ENCODE measurements at places on chromosomes 1 and 21.

DNA sequence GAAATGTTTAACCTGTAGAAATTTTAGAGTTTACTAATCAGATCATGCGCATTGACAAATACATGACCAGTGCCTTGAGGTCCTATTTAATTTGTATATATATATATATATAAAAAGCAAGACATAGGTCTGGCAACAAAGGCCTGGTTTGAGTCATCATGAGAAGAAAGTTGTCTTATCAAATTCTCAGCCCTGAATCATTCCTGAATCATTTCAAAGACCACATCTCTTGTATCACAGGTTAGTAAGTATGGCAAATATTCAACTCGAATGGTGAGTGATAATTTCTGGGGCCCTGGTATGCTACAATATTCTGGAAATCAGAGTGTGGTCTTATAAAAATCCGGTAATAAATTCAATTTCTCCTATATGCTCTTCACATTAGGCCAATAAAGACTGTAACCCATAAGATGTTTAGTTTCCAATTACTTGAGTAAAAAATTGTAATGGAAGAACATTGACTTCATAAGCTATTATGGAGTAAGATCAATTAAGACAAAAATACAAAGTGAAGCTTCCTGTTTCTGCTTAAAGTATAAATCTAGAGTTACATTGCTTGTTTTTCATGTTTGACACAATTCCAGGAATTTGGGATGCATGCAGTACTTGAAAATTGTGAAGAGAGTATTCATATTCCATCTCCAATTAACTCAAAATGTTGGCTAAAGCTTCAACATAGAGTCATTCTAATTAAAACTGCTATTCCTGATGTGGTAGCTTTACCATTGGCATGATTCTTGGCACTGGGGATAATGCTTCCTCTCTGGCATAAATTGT, 309.4 kb downstream of the BRINP3 start:
- DNase-seq, result no peak

DNA sequence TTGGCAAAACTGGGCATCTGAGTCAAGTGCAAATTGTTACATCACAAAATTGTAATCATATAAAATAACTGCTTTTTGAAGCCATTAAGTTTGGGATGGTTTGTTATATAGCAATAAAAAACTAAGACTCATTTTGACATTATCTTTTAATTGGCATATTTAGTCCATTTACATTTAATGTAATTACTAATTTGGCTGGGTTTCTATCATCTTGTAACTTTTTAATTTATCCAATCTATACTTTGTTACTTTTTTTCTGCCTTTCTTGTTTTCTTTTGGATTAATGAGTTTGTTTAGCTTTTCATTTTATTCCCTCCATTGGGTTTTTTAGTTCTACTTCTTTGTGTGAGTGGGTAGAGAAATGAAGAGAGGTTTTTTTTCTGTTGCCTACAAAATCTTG, 76.3 kb downstream of the DRAM2 start:
- DNase-seq, result no peak

DNA sequence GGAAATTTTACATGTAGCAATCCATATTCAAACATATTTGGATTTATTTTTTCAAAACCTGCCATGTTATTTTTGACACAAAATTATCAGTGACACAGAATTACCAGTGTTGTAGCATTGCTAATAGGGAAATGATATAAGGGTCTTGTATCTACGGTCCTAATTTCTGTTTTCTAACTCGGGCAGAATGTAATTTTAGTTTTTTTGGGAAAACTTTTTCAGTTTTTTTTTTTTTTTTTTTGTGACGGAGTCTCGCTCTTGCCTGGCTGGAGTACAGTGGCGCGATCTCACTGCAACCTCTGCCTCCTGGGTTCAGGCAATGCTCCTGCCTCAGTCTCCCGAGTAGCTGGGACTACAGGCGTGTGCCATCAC, 2.6 kb downstream of the UQCRH start:
- no peak for DNase-seq

GRCh38 chr1:184482136-184482535, 95.3 kb downstream of the C1orf21 start:
- no peak for DNase-seq

- DNase-seq, result no peak
Measured at GRCh38 chr1:201842472-201843027, 13.6 kb downstream of the IPO9 start.

GRCh38 chr21:31310750-31311149, 33.3 kb downstream of the TIAM1 start:
- DNase-seq, result no peak

GRCh38 chr1:74964508-74965102, 169.6 kb upstream of the LHX8 start:
- no peak for DNase-seq

- DNase-seq, result no peak
Measured at GRCh38 chr1:63730211-63730610, 43.6 kb upstream of the ROR1 start.

GRCh38 chr1:227903061-227903521, 44.6 kb downstream of the WNT9A start:
- no peak for DNase-seq

DNA sequence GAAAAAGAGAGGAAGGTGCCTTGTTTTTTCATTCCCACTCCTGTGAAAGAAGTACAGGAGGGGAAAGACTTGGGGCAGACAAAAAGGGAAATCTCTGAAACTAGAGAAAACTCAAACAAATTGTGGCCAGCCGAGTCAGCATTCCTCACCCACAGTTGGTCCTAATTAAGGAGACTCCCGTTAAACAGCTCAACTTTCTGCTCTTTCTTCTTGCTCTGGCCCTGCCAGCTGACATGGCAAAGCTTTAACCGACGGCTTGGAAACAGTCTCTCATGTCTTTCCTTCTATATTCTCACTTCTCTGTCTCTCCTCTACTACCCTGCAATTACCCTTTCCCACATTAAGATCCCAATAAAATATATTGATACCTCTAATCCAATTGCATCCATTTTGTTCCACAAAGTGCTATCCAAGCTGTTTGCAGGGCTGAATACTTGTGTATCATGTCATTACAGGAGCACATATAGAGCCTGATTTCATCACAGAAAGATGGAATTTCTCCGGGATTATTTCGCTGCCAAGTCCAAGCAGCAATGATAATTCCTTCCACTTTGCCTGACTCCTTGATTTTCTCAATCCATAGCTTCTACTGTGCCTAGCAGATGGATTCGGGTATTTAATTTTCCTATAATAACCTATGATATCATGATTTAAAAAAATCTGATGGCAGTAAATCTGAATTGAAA, 65.4 kb upstream of the IPO9 start:
- no peak for DNase-seq

DNA sequence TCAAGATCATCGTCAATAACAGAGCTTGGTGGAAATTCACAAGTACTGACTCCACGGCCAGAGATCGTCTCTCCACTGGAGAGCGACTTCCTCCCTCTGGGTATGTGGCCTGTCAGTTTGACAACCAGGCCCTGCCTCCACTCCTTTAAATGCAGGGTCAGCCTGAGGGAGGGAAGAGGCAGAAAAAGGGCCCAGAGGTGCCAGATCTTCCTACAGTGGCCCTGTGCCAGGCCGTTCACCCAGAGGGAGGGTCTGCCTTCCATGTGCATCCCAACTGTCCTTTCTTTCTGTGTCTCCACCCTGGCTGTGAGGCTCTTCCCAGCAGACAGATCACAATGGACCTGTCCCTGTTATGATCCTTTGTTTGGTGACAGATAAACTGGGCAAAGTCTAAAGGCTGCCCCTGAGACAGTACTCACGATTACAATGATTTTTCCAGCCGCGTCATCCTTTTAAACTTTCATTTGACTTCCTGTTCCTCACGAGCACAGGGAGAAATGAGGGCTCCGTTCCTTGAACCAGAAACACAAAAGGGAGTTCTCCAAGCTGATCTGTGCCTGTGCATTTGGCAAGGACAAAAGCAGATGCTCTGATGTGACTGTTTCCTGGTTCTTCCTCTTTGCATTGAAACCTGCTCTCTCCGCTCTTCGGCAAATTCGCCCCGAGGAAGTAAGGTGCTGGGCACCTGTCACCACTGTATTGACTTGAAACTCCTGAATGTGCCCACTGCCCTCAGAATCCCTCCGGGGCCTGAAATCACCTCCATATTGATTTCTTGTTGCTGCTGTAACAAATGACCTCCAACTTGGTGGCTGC, 126.7 kb downstream of the PGBD5 start:
- DNase-seq, result no peak

GRCh38 chr21:25487046-25487594, 120.2 kb downstream of the MRPL39 start:
- no peak for DNase-seq

- DNase-seq, result no peak
Measured at GRCh38 chr21:41932576-41933312, 21.1 kb downstream of the C2CD2 start.
